ENCODE measurements at places on chromosomes 12 and 14.

GRCh38 chr14:26811756-26812305 is 214.0 kb upstream of the NOVA1 start:
- no peak for DNase-seq

- DNase-seq: no peak
Observed at GRCh38 chr14:102966681-102967505, 44.4 kb downstream of the AMN start.

DNA sequence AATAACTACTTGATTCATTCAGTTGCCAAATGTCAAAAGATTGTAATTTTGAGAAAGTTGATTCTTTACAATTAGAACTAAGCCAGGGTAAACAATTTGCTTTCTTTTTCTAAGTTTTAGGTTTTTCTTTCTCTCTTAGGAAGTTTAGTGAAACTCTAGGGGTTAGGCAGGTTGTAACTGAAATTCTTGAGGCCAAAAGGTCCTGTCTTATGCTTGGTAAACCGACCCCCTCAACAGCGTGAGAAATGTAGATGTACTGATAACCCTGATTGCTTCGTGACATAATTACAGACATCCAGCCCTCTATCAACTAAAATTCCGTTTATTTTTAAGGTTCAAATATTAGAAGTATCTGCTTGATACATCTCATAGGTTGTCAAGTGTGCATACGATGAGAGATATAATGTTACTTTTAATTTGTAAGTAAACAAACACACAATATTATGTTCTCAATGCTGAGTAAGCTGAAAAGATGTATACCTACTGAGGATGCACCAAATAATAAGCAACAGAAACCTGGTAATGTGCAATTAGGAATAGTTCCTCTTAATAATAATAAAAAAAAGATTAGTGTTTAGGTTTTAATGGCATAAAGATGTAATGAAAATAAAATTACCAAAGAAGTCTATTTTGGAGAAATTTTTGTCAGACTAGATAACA is 7.2 kb downstream of the FUT8 start:
- DNase-seq: no peak

GRCh38 chr14:64870160-64870559 is 9.5 kb downstream of the SPTB start:
- no peak for DNase-seq

- no peak for DNase-seq
Observed at GRCh38 chr12:121803861-121804416, at the start of gene SETD1B. Gene SETD1B (plus strand): TSS chr12:121804009. CDS start chr12:121804738, 729 bp downstream.

DNA sequence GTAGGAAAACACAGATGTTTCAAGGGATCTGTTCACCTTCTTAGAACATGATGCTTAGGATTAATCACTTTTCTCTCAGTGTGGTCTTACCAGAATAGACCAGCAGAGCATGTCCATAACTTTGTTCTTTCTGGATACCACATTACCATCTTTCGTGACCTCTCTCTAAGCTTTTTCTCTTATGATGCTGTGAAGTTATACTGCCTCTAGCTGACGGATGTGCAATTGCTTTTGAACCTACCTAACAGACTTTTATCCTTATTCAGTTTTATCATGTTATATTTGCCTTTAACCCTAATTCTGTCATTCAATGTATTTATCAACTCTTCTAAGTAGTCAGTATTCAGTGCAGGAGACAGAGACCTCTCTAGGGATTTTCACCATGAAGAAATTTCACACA is 246.7 kb downstream of the DACT1 start:
- peak; percentile 4 for DNase-seq

Data from HuH-7 (cell line).